ENCODE measurements at places on chromosomes 4 and X. TPM values are rescaled to one million over a fixed set of nuclear protein-coding genes. Genes with fewer than 3 reads are reported as not detected.

The KIAA0232 gene
- 23.9 TPM for total RNA-seq

The LPAR4 gene
- total RNA-seq = 14.3 TPM

The MAGEC3 gene
- not detected for total RNA-seq

The PHEX gene
- 0.73 TPM for total RNA-seq

The USP26 gene
- total RNA-seq = not detected

The PLAC1 gene
- total RNA-seq = 2.7 TPM

The RBM46 gene
- not detected for total RNA-seq

The ATOH1 gene
- not detected for total RNA-seq

The SLC2A9 gene
- not detected for total RNA-seq

The CTAG1A gene
- total RNA-seq = not detected

The SOWAHB gene
- total RNA-seq = not detected

The CSAG1 gene
- total RNA-seq = 0.63 TPM

The S100P gene
- total RNA-seq = 0.13 TPM

The PROM1 gene
- total RNA-seq = 23.0 TPM

The RPL10 gene
- total RNA-seq = 3,093 TPM

The ADH1B gene
- total RNA-seq = not detected

The PHOX2B gene
- not detected for total RNA-seq

The PTPN13 gene
- 18.1 TPM for total RNA-seq

The VSIG4 gene
- total RNA-seq = not detected

The TCEAL2 gene
- total RNA-seq = not detected

The RNF128 gene
- total RNA-seq = not detected

The EREG gene
- not detected for total RNA-seq

The IL9R gene
- total RNA-seq = not detected

The RHOXF2B gene
- total RNA-seq = not detected

The RIPPLY1 gene
- 14.6 TPM for total RNA-seq

The SPANXB1 gene
- not detected for total RNA-seq

The MAGEA2B gene
- 2.2 TPM for total RNA-seq

The MAGED2 gene
- total RNA-seq = 168 TPM

The ADH1A gene
- total RNA-seq = not detected

The TADA2B gene
- 13.5 TPM for total RNA-seq

The N4BP2 gene
- total RNA-seq = 20.6 TPM

The EPHA5 gene
- 8.7 TPM for total RNA-seq

The TEX13C gene
- total RNA-seq = not detected

The ADRA2C gene
- 18.5 TPM for total RNA-seq
